ENCODE measurements at places on chromosomes 3 and 15. TPM values are rescaled to one million over a fixed set of nuclear protein-coding genes. Genes with fewer than 3 reads are reported as not detected.

Gene EEFSEC
- total RNA-seq = 10.1 TPM

Gene GOLGA8Q
- total RNA-seq = 0.49 TPM

Gene LDHAL6B
- not detected for total RNA-seq

Gene LMOD3
- total RNA-seq = not detected

All from hair follicle dermal papilla cell (primary cell).